GM12864 (cell line): ENCODE measurements at places on chromosomes 11 and 22.
A peak's percentile ranks its signal among the peaks of the same experiment; 100 is the strongest.

GRCh38 chr11:87324817-87325489 is 287.2 kb downstream of the TMEM135 start:
- no peak for DNase-seq

- DNase-seq: no peak
Measured at GRCh38 chr22:23085785-23086184, 15.5 kb downstream of the GNAZ start.

- DNase-seq: no peak
Measured at GRCh38 chr22:48403521-48404403, 1423.9 kb downstream of the BRD1 start.

DNA sequence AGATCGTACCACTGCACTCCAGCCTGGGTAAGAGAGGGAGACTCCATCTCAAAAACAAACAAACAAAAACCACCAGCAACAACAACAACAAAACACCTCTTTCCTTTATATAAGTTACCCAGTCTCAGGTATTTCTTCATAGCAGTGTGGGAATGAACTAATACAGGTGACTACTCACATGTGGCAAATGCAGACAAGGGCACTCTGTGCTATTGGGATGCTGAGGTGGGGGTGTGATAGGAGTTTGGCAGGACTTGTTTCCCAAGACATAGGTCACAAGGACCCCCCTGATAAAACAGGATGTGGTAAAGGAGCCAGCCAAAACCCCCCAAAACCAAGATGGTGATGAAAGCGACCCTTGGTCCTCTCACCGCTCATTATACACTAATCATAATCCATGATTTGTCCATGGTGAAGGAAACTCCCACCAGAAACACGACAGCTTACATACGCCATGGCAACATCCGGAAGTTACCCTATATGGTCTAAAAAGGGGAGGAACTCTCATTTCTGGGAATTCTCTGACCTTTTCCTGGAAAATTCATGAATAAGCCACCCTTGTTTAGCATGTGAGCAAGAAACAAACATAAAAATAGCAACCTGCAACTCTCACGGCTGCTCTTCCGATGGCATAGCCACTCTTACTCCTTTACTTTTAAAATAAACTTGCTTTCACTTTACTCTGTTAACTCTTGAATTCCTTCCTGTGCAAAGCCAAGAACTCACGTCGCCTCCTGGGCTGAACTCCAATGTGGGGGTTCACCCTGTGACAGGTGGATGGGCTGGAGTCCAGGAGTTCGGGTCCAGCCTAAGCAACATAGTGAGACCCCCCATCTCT is 18.8 kb upstream of the INCENP start:
- DNase-seq: no peak

GRCh38 chr11:45096636-45097035 is 49.8 kb upstream of the PRDM11 start:
- no peak for DNase-seq

GRCh38 chr11:68868221-68868835 is 26.6 kb upstream of the CPT1A start:
- DNase-seq: no peak

DNA sequence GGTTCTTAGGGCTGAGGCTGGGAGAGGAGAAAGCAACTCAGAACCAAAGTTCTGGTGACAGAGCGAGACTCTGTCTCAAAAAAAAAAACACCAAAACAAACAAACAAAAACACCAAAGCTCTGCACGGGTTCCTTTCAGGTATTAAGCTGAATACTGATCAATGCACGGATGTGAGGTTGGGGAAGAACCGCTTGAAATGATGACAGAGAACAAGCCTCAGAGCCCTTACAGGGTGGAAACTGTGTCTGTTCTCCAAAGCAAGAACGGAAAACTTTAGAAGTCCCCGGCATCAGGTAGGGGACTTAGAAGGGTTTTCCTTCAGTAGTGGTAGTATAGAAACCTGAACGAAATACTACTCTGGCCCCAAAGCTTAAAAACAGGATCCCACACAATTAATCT is 260.0 kb downstream of the TBC1D22A start:
- DNase-seq: no peak

- DNase-seq: no peak
Measured at GRCh38 chr11:29119707-29120618, 896.9 kb downstream of the KCNA4 start.

DNA sequence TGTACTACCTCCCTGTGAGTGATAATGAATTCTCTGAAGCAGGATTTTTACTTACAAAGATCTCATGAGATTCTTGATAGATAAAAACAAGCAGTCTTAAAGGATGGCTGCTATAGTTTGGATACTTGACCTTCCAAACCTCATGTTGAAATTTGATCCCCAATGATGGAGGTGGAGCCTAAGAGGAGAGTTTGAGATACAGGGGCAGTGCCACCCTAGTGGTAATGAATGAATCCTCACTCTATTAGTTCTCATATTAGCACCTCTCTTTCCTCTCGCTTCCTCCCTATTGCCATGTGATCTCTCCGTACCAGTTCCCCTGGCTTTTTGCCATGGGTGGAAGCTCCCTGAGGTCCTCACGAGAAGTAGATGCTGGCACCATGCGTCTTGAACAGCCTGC is 37.9 kb upstream of the OR8B8 start:
- DNase-seq: no peak

DNA sequence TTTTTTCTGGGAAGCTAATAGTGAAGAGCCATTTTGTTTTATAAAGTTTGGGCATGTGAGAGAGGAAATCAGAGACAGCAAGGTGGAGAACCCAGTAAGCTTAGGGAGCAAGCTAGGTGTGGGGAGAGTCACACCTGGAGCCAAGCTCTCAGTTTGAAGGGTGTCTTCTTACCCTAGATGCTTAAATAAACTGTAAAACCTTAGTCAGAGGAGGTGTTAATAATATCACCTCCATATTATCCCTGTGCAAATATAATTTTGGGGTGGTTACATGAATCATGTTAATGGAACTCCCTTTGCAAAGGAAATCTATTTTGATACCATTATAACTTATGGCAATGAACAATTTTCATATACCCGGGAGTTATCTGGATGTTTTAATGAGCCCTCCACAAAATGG is 246.2 kb upstream of the PLET1 start:
- DNase-seq: no peak

GRCh38 chr11:118657238-118657637 is 22.2 kb downstream of the TREH start:
- no peak for DNase-seq

- no peak for DNase-seq
Measured at GRCh38 chr22:40009951-40010671, 15.4 kb downstream of the FAM83F start.

- no peak for DNase-seq
Measured at GRCh38 chr11:111905411-111905810, 6.2 kb downstream of the CRYAB start.

DNA sequence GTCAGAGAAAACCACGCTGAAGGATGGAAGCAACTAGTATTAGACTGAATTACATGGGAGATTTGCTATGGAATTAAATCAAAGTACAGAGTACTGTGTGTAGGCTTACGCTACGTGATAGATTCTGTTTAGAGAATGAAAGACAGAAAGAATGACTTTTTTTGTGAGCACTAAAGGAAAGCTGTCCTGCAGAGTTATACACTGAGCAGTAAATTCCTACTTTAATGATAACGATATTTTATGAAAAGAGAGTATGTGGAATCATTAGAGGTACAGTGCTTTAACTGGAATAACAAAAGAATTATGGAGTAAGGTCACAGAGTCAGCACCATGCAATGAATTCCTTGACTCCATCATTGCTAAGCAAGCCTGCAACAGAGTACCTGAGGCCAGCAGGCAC is 295.3 kb upstream of the SYN3 start:
- DNase-seq: no peak

GRCh38 chr22:21626073-21626734 is 3.6 kb downstream of the YDJC start:
- no peak for DNase-seq

DNA sequence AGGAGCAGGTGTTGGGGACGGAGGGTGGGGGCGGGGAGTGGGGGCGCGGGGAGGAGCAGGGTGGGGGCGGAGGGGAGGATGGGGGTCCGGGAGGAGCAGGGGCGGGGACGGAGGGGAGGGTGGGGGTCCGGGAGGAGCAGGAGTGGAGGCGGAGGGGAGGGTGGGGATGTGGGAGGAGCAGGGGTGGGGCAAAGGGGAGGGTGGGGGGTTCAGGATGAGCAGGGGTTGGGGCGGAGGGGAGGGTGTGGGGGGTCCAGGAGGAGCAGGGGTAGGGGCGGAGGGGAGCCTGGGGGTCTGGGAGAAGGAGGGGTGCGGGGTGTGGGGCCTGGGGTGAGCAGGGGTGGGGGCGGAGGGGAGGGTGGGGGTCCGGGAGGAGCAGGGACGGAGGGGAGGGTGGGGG is 17.1 kb downstream of the CRELD2 start:
- no peak for DNase-seq

- no peak for DNase-seq
Measured at GRCh38 chr11:2298795-2299761, 2.6 kb downstream of the C11orf21 start.

DNA sequence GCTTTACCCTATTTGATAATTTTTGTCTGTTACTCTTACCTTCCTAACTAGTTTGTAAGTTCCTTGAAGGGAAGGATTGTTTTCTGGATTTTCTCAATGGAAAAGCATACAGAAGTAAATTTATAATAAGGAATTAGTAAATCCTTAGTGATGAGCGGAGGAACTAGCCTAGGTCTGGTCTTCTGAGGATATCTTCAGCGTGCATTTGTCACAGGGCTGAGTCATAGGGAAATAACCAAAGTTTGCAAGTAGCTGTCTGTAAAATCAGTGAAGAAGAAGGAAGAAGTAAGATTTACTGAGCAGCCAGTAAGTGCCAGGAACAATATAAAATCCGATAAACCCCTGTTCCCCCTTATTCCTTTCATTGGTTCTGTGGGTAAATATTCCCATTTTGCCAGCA is 162.7 kb upstream of the SORL1-AS1 start:
- no peak for DNase-seq

DNA sequence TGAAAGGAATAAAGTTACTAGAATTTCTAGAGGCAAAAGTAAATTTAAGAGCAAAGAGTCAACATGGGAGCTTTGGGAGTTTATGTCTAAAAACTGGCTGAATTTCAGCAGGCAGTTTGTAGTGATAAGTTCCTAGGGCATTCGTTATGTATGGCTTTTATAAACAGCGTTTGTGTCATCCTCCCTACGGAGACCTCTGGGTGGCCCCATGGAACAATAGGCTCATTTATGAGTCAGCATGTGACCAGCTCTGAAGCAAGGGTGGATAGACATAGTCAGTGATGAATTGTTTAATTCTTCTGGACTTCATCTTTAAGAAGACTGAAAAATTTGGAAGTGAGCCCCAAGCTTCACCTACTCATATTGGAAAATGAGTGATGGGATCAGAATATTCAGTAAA is 37.1 kb downstream of the SVIP start:
- DNase-seq: no peak

GRCh38 chr11:48122246-48122645 is 94.4 kb upstream of the OR4B1 start:
- DNase-seq: no peak

DNA sequence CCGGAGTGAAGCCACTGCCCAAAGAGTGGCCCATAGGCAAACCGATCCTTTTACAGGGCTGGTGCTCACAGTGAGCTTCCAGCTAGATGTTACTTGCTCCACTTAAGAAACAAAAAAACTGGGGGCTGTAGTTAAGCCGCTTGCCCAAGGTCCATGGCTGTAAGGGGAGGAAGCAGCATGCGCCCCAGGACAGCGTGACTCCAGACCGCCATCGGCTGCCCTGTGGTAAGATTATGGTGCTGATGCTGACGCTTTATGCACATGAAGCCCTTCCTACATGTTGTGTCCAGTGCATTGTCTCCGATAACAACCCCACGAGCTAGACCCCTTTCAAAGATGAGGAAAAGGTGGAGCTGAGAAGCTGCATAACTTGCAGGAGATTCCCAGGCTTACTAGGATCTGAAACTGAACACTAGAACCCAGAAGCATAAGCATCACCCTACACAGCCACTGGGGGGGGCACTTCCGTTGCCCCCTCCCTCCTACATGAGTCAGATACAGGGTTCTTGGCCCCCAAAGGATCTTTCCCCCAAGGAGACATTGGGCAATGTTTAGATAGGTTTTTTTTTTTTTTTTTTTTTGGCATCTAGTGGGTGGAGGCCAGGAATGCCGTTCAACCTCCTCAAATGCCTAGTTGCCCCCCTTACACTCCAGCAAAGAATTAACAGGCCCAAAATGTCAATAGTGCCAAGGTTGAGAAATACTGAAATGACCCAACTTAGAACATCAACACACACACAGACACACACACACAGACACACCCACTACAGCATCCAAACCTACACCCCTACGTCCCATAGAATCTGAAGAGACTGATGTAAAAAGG is 53.9 kb downstream of the MN1 start:
- DNase-seq: no peak

- no peak for DNase-seq
Measured at GRCh38 chr11:64531906-64532312, 59.1 kb upstream of the SLC22A12 start.

DNA sequence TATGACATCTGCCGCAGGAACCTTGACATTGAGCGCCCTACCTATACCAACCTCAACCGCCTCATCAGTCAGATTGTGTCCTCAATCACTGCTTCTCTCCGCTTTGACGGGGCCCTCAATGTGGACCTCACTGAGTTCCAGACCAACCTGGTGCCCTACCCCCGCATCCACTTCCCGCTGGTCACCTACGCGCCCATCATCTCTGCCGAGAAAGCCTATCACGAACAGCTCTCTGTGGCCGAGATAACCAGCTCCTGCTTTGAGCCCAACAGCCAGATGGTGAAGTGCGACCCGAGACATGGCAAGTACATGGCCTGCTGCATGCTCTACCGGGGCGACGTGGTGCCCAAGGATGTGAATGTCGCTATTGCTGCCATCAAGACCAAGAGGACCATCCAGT is 16.0 kb downstream of the TUBA8 start:
- DNase-seq: no peak

GRCh38 chr11:68331338-68331947 is 19.1 kb downstream of the LRP5 start:
- no peak for DNase-seq

DNA sequence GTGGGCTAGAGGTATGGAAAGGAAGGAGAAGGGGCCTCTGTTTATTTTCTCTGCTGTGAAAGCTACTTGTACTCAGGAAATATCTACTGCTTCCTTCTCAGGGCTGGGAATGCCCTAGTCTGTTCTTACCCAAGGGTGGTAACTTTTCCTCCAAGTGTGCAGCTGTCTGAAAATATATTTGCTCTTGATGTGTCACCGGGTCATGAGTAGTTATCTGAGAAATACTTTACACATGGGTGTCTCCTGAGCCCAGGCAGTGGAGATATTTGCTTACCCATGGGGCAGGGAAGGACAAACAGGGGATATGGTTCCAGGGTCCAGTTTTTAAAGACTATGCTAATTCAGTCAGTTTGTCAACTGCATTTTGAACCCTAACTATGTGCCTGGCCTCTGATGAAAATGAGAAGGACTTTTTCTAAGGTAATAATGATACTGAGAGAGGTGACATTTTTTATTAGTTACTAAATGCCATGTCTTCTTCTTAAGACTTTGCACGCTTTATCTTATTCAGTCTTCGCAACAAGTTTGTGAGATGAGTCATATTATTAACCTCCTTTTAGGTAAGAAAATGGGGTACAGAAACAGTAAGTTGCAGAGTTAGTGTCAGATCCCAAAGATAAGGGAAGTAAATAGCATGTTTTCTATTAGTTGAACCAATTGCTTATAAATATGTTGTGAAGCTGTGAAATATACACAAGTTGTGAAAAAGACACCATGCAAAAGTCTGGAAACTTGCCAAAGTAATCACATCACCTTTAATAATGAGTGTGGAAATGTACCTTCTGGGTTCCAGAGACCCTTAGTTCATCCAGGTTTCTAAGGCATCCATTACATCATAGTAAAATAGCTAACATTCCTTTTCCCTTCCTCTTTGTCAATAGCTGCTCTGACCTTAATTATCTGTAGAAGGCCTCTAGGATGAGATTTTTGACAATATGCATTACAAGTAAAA is 22.9 kb downstream of the SYTL2 start:
- DNase-seq: no peak

GRCh38 chr11:32259641-32260081 is 168.8 kb downstream of the RCN1 start:
- DNase-seq: peak; percentile 74
